ENCODE measurements at places on chromosomes 12 and 14.

DNA sequence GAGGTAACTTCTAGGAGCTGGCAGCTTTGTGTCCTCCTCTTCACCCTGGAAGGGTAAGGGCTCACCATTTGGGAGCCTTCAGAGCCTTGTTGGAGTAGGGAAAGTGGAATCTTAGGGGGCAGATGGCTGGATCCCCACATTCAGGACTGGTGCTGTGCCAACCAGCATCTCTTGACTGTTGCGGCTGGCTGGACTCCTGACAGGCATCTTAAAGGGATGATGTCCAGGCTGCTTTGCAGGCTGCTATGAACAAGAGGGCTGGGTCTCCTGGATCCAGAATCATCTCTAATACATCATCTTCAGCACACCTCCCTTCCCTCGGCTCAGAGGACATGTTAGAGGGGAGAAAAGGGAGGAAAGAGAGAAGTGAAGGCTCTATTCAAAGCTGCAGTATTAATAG is 4.4 kb downstream of the CACNB3 start:
- no peak for DNase-seq

GRCh38 chr14:97028382-97028781 is 231.2 kb downstream of the VRK1 start:
- DNase-seq, result no peak

GRCh38 chr12:50058743-50059312 is 1.4 kb downstream of the ASIC1 start:
- DNase-seq, result no peak

- no peak for DNase-seq
These were observed 196.0 kb downstream of the RAD51B start for GRCh38 chr14:68015356-68016254.

DNA sequence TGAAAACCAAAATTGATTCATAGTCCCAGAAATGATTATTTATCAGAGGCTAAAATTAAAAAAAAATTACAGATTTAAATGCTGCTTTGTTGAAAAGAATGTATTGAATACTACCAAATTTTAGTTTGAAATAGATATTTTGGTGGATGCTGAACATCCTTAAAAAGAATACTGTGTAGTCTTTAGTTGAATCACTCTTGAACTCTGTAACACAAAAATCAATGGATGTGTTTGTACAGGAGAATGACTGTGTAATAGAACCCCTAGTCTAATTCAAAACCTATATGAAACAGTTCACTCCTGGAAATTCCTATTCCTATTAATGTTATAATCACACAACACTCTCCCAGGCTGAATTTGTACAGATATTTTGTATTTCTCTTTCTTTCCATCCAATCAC is 1.5 kb upstream of the TSPAN8 start:
- no peak for DNase-seq

GRCh38 chr12:132776816-132777568 is 15.4 kb upstream of the ANKLE2 start:
- peak; percentile 51 for DNase-seq

DNA sequence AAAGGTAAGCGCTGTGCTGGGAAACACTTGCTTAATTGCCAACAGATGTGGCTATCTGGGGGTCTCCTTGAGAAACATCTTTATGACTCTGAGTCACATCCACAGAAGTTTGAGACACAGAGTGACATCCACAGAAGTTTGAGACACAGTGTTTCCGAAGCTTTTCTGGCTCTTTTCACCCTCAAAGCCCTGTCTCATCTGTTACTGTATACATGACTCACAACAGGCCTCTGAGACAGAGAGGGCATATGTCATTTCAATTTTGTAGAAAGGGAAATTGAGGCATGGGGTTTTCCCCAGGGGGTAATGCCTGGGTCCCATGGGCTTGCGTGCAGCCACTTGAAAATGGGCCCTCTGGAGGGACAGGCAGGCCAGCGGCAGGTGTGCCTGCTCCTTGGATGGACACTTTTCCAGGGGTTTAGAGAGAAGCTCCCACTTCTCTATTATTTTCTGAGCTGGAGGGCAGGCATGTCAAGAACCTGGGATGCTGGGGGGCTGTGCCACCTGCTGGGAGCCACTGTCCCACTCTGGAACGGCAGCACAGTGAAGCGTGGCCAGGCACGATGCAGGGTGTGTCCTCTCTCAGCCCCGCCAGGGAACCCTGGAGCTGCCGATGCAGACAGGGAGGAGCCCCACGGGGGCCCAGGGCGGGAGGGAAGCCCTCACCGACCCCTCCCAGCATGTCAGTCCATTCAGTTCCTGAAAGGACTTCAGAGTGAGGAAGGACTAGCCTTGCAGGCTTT is 111.3 kb upstream of the FKBP4 start:
- DNase-seq, result no peak

GRCh38 chr12:26473291-26473690 is 277.9 kb downstream of the SSPN start:
- no peak for DNase-seq

DNA sequence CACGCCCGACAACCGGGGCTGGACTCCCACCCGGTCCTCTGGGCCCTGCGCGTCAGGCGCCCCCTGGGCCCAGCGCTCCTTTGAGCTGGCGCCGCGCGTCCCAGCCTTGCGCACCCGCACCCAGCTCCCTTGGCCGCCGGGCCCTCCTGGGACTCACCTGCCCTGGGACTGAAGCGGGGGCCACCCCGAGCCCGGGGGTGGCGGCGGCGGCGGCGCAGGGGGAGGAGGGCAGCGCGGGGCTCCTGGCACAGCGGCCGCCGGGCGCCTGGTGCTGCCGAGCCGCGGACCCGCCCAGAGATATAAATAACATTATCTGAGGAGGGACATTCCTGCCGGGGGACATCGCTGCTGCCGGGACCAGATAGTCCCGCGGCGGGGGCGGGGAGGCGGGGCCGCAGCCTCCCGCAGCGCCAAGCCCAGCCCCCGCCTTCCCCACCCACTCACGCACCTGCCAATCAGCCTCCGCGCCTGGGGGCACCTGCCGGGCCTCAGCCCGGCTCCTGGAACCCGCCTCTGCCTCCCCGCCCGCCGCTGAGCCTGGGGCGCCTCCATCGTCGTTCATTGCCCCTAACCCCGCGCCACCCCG is at the start of gene SPTB:
Gene SPTB, minus strand, starts transcription at position 273 of the 586 bp plus-strand sequence. CDS start 56,813 bp downstream, outside the sequence.
- peak; percentile 95 for DNase-seq

- no peak for DNase-seq
These were observed 25.4 kb downstream of the PPM1A start for GRCh38 chr14:60274448-60274847.

DNA sequence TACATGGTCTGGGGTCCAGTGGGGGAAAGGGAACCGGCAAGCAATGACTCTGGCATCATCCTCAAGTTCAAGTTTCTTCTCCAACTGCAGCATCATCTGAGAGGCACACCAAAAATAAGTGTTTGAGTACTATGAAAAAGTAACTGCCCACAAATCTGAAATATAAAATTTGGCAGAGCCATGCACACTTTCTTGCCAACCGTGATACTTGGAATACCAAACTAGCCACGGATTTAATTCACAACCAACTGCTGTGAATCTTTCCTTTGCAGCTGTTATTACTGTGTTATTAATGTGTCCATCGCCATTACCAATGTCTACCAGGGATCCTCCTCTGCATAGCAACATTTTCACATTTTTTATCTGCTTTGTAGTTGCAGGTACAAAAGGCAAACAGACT is 74.6 kb downstream of the GXYLT1 start:
- no peak for DNase-seq

DNA sequence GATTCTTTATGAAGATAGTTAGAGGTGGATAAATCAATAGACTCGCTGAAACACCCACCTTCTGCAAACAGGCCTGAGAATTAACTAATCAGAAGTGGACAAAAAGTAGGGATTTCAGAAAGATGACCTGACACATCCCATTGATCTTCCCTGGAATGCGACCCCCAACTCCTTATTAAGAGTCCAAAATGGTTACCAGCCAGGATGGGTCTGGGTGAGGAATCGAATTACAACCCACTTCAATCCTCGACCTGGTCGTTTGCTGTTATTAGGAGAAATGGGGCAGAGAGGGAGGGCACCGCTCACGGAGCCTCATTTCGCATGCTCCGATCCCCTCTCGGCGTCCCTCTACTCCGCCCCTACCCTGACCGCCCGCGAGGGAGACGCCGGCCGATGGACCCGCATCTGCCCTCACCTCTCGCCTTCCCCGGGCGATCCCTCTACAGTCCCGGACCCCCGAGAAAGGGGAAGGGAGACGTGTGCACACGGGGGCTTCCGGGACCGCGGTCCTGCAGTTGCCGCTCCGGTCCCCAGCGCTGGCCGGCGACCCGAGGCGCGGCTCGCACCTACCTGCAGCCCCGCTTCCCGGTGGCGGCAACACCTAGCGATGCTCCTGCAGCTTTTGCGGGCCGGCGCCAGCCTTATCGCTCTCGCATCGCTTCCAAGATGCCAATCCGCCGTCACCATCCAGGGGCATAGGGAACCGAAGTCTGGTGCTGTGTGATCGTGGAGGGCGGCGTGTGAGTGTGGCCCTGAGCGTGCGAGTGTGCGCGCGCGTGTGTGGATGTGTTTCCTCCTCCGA is 69.3 kb upstream of the USP15 start:
- no peak for DNase-seq

GRCh38 chr14:82805892-82806825 is 1272.5 kb upstream of the SEL1L start:
- no peak for DNase-seq

DNA sequence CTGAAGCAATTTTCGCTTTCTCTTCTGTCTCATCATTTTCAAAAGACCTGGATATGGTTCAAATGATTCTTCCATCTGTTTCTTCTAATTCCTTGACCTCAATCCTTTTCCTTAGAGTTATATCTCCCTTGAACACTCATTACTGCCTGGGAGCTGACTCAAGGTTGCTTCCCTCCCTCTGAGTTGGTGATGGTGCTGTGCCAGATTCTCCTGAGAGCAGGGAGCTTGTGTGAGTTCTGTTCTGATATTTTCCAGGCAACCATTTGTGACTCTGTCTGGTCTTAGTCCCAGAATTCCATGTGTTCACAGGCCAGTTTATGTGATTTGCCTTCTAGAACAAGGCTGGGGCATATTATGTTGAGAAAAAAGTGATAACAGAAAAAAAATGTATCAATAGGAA is 505.1 kb upstream of the SYT1 start:
- DNase-seq, result no peak

- no peak for DNase-seq
These were observed 1.4 kb downstream of the NFKBIA start for GRCh38 chr14:35403114-35403602.

DNA sequence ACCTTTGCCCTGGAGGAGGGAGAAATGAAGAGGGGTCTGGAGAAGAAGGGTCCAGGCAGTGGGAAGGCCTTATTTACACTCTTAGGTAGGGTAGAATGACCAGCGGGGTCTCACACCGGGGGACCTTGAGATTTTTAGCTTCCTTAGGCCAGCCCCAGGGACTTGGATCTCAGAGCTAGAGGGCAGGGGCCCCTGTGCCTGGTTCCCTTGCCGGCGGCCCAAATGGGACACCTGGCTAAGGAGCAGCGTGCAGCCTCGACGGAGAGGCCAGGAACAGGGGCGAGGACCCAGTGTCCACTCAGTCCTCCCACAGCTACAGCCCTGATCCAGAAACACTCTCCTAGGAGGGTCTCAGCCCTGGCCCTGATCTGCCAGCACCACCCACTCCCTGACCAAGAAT is 41.8 kb downstream of the DIO3 start:
- peak; percentile 51 for DNase-seq

DNA sequence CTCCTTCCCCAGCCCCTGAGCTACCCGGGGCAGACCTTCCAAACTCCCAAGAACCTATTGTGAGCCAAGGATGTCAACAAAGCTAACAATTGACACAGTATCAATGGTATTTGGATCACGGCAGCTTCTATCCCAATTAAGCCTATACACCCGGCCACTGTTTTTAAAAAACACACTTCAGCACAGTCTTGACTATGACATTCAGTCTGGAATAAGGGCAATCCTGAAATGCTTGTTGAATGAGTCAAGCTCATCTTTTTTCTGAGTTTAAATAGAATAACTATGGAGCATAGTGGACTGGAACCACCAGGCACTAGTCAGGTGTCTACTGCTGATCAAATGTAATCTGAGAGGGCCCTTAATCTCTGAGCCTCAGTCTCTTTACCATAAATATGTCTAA is 5.7 kb downstream of the DENND5B start:
- DNase-seq, result no peak

GRCh38 chr12:110498984-110499706 is 2.8 kb downstream of the VPS29 start:
- DNase-seq, result no peak

- no peak for DNase-seq
These were observed 36.0 kb downstream of the GCH1 start for GRCh38 chr14:54866588-54866987.

DNA sequence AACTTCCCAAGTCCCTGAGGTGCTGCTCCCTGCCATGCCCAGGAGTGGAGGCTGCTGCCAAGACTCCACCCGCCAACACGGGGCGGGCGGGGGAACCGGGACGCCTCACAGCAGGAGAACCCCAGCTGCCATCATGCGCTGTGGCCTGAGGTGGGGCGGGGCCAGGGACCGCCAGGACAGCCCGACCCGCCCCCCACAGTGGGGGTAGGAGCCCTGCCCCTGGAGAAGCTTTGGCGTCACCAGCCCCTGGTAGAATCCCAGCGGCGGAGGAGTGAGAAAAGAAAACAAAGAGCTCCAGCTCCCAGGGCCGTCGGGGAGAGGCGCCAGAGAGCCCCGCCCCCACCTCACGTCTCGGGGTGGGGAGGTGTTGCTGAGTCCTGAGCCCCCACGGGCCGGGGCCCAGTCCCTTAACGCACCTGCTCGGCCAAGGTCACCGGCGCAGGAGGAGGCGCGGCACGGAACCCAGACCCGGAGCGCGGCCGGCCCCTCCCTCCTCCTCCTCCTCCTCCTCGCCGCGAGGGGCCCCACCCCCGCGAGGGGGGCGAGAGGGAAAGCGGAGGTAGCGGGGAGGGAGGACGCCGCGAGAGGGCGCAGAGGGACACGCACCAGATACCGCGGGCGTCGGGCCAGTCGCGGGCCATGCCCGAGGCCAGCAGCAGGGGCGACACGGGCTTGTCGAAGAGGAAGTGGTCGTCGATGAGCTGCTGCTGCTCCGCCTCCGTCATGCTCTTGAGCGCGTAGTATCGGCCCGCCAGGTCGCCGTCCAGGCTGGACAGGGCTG is 1.8 kb downstream of the CKB start:
- peak; percentile 86 for DNase-seq

- no peak for DNase-seq
These were observed 26.9 kb downstream of the CLEC6A start for GRCh38 chr12:8482571-8483061.

DNA sequence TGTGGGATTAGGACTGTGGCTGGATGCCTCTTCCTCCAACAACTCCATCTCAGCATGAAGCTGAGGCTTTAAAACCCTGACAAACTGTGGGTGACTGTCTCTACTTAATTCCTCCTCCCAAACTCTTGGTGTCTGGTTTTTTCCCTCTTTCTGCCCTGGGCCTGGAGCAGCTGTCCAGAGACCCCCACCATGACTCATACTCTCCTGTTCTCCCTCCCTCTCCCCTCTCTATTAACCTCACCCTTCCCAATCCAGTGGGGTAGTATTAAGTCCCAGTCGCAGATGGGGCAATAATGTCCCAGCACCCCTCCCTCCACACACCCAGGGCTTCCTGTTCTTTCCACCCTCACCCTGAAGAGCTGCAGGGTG is 2.0 kb upstream of the DNAJC14 start:
- no peak for DNase-seq

GRCh38 chr14:104290058-104290667 is 151.8 kb downstream of the KIF26A start:
- DNase-seq, result peak; percentile 3

GRCh38 chr12:108316176-108317086 is 22.7 kb downstream of the CMKLR1 start:
- no peak for DNase-seq
